ENCODE measurements at places on chromosomes 16 and 17.

DNA sequence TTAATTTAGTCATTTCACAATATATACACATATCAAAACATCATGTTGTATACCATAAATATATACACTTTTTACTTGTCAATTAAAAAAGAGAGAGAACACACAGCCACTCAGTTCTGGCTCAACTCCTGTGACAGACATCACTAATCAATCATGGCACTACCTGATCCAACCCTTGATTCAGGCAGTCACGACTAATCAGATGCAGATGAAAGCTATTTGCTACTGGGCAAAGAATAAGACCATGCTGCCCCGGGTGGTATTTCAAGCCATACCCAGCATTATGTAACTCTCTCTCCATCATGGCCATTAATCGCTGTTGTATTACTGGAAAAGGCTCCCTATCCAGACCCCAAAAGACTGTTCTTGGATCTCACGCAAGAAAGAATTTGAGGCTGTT, 345.7 kb downstream of the HAPSTR1 start:
- no peak for DNase-seq

- DNase-seq: no peak
Observed at GRCh38 chr16:67598527-67598926, 36.2 kb downstream of the CTCF start.

GRCh38 chr16:82633964-82634600, 7.3 kb downstream of the CDH13 start:
- no peak for DNase-seq

GRCh38 chr17:32907583-32907982, 20.4 kb upstream of the TMEM98 start:
- DNase-seq: no peak

All from hematopoietic multipotent progenitor cell treated with erythropoietin and hydrocortisone succinate and interleukin-3 and kit ligand, for 17 days (in vitro differentiated cells).